ENCODE measurements at places on chromosomes 1 and 21. TPM values are rescaled to one million over a fixed set of nuclear protein-coding genes. Genes with fewer than 3 reads are reported as not detected.

DNA sequence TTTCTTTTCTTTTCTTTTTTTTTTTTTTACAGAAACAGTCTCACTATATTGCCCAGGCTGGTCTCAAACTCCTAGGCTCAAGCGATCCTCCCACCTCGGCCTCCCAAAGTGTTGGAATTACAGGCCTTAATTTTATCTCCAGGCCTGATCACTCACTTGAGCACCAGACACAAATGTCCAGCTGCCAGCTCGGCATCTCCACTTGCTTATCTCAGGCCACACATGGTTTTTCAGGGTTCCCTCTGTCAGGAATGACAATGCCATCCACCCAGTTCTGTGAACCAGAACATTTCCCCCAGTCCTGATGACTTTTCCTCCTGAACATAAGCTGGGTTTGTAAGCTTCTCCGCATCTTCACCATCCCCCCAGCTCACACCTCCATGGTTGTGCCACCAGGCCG, 44.6 kb upstream of the ZNF281 start:
- DNase-seq = no peak

The ATP8B2 gene
- total RNA-seq = 52.2 TPM

The LHX8 gene
- not detected for total RNA-seq

DNA sequence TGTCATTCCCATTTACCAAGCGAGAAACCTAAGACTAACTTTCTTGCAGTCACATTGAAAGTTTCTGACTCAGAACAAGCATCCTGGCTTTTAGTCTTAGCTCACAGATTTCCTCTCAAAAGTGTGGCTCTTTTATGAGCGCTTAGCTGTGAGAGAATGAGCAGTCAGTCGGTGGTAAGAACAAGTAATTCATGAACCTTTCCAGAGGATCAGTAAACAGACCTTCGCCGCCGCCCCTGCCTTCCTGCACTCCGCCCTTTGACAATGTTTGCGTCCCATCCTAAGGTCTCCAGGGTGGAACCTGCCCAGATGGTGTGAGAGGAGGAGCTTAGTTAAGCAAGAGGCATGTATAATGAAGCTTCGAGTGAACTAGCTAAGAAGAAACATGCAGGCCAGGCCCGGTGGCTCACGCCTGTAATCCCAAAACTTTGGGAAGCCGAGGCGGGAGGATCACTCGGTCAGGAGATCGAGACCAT, 142.4 kb downstream of the GLUL start:
- peak; percentile 44 for DNase-seq

The FAM110D gene
- total RNA-seq = not detected

The OR2T29 gene
- not detected for total RNA-seq

GRCh38 chr1:24080131-24080530, 31.8 kb downstream of the MYOM3 start:
- no peak for DNase-seq

DNA sequence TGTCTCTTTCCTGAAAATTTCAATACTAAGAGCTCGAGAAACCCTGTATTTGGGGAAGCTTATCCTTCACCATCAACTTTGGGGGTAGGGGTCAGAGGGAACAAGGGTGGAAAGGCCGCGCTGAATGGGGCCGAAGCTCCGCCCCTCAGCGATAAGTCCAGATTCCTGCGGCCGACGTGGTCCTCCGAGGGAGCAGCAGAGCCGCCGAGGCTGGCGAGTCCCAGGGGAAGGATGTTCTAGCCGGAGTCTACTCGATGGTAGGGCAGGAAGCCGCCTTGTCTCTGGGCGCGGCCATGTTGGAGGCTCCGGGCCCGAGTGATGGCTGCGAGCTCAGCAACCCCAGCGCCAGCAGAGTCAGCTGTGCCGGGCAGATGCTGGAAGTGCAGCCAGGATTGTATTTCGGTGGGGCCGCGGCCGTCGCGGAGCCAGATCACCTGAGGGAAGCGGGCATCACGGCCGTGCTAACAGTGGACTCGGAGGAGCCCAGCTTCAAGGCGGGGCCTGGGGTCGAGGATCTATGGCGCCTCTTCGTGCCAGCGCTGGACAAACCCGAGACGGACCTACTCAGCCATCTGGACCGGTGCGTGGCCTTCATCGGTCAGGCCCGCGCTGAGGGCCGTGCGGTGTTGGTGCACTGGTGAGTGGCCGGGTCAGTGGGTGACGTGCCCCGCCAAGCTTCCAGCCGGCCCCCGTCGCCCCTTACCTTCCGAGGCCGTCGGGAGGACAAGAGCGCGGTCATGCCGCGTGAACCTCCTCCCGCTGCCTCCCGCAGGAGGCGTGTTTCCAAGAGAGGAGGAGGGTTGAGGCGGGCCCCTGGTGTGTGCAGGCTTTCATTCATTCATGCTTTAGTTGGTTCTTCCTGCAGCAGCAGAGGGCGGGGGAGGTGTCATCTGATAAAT, at the start of gene DUSP12:
TSS of gene DUSP12 (plus strand) at position 278 of the 899 bp plus-strand sequence. CDS start at position 294, 16 bp downstream.
- DNase-seq = peak; percentile 93

DNA sequence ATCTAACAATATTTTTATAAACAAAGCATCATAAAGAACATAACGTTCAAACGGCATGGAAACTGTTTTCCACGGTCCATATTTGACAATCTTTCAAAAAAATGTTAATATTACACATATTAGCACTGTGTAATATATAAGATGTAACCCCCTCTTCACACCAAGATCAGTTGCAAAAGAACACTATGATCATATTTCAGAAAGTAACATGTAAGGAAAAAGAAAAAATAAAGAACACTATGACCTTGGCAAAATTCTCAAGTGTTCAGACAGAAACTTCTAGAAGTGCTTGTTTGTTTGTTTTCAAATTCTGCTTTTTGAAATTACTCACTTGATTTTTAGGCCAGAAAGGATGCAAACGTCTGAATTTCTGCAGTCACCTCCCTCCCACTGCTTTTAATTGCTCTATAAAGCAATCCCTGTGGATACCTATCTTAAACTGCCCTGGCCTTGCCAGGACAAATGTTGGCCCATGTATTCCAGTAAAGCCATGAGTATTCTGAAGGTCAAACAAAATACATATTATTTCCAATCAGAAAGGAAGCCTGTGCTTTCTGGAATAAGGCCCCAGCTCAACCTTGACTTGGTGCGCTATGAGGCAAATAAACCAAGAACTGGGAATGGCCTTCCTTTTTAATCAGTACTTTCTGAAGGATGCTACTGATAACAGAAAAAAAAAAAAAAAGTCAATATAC, 68.6 kb downstream of the TGFBR3 start:
- no peak for DNase-seq

GRCh38 chr1:171173069-171173468, 12.0 kb upstream of the FMO2 start:
- DNase-seq = no peak

GRCh38 chr1:4425892-4426291, 228.5 kb upstream of the AJAP1 start:
- DNase-seq = peak; percentile 40

DNA sequence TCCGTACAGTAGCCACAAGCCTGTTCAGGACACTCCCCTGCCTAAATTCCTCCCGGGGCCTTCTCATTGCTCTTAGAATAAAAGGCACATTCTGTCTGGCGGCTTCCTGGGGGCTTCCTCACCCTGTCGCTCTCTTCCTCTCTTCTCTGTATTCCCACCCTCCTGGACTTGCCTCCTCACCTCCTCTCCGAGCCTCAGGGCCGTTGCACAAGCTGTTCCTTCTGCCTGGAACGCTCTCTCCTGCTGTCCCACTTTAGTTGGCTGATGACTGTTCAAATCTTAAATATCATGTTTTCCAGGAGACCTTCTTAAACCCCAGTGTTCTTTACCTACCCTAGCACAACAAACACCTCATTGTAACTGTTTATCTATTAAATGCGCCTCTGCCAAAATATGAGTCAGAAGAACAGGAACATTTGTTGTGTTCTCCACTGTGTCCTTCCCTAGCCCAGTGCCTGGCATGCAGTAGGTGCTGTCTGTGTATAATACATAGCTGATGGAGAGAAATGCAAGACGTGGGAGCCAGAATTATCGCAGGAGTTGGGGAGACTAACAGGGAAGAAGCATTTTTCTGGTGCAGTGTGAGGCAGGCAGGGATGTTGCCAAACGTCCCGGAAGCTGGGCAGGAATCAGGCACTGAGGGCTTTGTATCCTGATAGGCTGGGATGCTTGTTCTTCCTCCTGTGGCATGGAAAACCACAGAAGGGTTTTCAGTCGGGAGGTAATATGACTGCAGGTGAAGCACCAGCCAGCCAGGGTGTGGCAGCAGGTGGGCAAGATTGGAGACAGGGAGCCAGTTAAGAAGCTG, 24.1 kb upstream of the THRAP3 start:
- no peak for DNase-seq

The CDA gene
- total RNA-seq = not detected

DNA sequence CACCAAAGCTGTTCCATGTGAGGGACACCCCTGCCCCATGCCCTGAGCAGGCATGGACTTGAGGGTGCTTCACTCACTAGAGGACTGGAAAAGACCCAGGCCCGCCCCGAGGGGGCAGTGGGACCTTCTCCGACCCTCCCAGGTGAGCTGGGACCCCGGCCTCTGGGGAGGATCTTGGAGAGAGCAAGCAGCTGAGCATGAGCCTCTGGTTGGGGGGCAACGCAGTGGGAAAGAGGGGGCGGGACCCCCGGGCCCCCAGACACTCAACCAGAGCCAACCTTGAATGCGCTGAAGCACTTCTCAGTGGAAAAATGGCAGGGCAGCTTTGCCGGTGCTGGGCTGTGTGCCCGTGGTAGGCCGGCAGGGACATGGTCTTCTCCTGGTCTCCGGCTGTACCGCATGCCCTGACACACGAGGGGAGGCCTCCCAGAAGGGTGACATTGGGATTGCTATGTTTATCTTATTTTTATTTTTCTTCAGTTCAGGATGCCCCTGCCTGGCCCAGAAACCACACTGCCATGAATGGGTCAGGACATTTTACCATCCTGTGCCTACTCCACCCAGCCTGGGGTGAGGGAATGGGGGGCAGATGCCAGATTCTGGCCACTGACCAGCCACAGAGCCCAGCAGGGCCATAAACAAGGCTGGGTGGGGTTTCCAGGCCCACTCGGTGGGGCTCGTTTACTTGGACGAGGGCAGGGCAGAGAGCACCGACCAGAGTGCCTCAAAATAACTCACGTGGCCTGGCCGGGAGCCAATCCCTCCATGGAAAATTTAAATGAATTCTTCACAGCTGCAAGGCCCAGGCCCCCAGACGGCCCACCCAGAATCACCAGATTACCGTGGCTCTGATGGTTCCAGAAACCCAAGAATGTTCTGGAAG, 17.2 kb upstream of the LAPTM5 start:
- DNase-seq = no peak

GRCh38 chr1:72636631-72637030, 354.3 kb upstream of the NEGR1 start:
- no peak for DNase-seq

GRCh38 chr1:4699376-4700301, 45.2 kb downstream of the AJAP1 start:
- DNase-seq = no peak

- no peak for DNase-seq
Measured at GRCh38 chr21:35637431-35637830, 422.9 kb downstream of the SETD4 start.

DNA sequence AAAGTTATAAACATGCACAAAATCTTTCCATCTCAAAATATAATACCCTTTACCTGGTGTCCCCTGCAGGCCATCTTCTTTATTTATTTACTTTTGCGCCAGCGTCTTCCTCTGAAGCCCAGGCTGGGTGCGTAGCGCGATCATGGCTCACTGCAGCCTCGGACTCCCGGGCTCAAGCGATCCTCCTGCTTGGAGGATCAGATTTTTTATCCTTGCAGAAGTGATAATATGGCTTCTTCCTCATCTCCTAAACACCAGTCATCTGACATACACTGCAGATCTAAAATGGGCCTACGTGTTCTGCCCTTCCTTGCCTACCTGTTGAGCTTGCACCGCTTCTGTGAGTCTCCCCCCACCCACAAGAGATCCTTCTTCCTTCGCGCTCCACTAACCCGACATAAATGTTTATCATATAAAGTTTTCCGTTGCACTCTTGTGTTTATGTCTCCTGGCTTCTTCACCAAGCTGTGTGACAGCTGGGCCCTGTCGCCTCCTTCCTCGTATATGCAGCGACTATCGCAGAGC, 506 bp upstream of the SRP9 start:
- DNase-seq = no peak

DNA sequence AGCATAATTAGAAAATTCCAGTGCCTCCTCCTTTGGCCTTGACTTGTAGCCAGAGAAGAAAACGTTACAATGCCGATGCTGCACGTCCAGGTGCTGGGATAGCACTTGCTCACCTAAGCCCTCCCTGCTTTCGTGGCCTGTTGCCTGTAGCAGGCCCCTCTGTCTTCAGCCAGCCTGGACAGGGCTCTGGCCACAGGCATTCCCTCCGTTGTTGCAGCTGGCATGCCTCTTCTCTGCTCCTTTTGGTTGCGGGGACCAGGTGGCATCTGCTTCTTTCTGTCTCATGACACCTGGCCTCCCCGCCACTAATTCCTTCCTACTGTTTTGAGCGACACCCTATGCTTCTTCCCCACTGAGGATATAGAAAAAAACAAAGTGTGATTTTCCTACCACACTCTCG, 54.6 kb upstream of the MORC3 start:
- no peak for DNase-seq

DNA sequence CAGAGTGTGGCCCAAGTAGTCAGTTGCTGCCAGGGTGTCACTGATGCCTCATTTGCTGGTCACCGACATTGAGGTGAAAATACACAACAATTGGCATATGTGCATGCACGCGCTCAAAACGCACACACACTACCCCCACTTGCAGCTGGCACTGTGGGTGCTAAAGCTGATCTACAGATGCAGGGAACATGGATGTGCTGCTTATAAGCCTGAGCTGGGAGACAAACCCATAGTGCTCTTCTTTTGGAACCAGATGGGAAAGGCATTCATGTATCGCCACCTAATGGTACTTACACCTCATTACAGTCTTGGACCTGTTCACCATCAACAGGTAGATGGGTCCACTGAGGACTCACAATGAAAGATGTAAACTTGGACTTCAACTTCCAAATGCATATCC, 70.3 kb upstream of the CAMK1G start:
- no peak for DNase-seq

The ARID4B gene
- total RNA-seq = 38.8 TPM

GRCh38 chr1:221543529-221544120, 198.3 kb downstream of the DUSP10 start:
- no peak for DNase-seq

The GBP1 gene
- 71.5 TPM for total RNA-seq

The CYP4A22 gene
- total RNA-seq = not detected

GRCh38 chr1:221032637-221033280, 153.5 kb downstream of the HLX start:
- no peak for DNase-seq

Data from activated CD8-positive, alpha-beta T cell treated with anti-CD3 and anti-CD28 coated beads for 36 hours (primary cell).